ENCODE measurements at places on chromosomes 2 and 18.

DNA sequence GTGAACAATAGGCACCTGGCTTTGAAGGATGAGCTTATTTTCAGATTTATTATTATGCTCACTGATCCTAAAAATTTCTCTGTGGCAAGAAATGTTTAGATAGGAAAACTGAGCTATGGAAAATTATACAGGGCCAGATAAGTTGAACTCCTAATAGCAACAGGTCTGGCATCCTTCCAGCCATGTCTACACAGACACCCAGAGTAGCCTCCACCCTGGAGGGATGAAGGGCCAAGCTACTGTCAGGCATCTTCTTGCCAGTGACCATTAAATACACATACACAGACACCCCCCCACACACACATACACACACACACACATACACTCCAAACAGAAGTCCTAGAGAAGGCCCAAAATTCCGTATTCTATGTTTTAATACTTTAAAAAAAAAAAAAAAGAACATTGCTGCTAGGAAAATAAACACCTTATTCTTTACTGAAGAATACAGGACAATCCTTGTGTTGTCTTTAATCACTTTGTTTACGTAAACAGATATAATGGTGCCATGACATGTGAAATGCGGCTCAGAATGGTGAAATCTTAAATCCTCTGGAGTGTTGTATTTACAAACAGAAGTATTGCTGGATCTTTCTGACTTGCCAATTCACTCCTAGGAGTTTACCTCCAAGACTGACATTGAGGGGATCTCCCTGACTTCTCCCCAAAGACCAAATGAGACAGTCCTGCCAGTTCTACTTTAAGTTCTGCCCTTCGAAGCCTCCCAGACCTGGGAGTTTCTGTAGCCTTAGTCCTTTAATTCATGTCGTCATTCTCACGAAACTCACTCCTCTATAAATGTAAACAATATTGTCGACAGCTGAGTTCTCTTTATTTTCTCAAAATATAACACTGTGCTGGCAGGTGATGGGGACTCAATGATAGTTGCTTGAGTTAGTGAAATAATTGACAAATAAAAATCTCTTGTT is 163.1 kb downstream of the ANTXR1 start:
- DNase-seq: no peak

DNA sequence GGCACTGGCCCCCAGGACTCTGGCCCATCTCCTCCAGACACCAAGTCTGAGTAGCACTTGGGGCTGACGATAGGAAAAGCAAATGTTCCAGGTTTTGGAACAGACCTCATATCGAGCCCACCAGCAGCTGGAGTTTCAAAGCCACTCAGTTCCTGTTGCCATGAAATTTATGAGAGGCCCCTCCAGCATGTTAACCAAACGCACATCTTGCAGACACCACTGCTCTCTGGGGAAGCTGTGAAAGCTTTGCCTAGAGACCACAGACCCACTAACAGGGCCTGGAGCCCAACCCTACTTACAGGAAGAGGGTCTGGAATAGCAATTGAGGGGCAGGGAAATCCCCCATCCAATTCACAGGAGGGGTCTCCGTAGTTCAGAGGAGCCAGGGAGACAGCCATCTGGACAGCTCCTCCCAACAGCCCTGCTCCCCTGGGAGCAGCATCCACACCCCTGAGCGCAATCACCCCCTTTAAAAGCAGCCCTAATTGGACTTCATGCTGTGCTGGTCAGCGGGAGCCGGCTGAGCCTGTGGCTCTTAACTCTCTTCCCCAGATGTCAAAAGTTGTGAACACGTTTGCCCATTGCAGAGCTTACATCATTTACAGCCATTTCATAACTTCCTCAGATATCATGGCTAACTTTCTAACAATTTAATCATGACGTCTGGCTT is 81.3 kb downstream of the TGFA start:
- no peak for DNase-seq

- DNase-seq: no peak
These were observed 132.7 kb downstream of the TSN start for GRCh38 chr2:121888189-121888557.

GRCh38 chr2:159960414-159960813 is 102.0 kb downstream of the PLA2R1 start:
- no peak for DNase-seq

DNA sequence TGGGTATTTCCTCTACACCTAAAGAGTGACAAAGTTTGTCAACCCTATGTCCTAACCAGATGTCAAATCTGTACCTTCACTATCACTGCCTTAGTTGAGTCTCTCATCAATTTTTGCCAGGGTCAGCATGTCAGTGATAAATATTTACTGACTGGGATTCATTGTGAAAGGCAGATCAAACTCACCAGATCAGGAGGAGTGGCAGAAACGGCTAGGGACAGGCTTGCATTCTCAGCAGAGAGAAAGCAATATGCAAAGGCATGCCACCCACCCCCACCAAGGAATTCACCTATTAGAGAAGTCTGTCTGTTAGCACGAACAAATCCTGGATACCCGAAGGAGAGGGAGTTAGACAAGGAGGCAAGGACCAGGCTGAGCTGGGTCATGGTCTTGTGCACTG is 62.6 kb downstream of the PTPN2 start:
- no peak for DNase-seq

- DNase-seq: no peak
These were observed 36.6 kb upstream of the DYNC2LI1 start for GRCh38 chr2:43737097-43737854.

GRCh38 chr2:60552851-60553494 is 481 bp downstream of the BCL11A start:
- peak; percentile 7 for DNase-seq
